GM20000 (cell line): ENCODE measurements at places on chromosomes 16 and 17.
A peak's percentile ranks its signal among the peaks of the same experiment; 100 is the strongest.

DNA sequence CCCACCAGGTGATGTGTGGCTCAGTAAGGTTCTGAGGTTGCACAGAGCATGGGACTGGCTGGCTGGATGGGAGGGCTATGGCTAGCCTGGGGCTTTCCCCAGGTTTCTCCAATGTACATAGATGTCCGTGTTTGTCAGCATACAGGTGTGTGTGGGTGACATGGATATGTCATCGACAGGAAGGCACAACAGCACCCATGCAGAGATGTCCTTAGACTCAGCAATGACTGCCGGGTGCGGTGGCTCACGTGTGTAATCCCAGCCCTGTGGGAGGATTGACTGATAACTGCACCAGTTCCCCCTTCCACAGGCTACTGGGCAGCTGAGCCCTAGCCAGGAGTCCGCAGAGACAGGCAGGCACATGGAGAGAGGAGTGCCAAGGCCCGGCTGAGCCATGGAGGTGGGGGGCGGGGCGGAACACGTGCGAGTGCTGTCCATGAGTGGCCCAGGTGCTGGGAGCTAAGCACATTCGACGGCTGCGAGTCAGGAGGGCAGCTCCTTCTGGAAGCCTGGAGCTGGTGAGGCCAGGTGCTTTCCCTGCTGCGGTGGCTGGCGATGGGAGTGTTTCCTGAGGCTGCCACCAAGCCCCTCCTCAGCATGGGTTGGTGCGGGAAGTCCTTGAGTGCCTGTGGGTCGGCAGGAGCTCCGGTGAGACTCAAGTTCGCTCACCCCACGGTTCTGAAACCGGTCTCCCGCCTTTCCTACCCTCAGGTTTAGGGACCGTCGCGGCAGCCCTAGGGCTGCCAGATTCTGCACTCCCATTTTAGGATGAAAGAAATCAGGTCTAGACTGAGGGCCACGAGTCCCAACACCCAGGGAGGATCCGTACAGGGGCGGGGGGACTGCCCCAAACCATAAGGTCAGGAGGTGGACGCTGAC is 858 bp upstream of the ASPSCR1 start:
- DNase-seq: no peak

GRCh38 chr16:17395849-17396480 is 74.8 kb downstream of the XYLT1 start:
- no peak for DNase-seq

DNA sequence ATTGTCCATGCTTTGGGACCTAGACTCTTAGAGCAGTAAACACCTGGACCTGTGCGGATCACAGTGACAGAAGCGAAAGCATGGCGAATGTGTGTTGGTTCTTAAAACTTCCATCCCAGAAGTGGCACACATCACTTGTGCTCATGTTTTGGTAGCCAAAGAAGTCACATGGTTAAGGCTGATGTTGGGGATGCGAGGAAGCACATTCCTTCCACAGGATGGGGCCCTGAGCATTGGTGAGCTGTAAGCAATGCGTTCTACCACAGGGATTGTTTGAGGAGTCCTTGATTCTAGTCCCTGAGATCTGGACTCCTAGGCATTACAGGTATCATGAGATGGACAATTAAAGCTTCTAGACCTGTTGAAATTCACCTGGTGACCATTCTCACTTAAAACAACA is 375.9 kb downstream of the UTP18 start:
- DNase-seq: no peak

GRCh38 chr17:16349431-16349830 is 3.8 kb downstream of the CENPV start:
- DNase-seq: no peak

- DNase-seq: no peak
Observed at GRCh38 chr17:48753794-48754499, 25.4 kb upstream of the HOXB13 start.

DNA sequence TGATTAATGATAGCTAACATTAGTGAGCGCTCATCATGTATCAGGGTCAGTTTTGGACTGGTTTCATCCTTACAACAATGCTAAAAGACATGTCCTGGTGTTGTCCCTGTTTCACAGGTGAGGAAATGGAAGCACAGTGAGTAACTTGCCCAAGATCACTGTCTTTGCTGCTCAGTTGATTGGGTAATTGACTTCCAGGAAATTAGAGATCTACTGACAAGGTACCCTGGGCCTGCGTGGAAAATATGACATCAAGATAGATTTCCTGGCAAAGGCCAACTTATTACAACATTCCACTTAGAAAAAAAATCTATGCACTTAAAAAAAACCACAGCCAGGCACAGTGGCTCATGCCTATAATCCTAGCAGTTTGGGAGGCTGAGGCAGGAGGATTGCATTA is 96.3 kb downstream of the CYLD start:
- no peak for DNase-seq

GRCh38 chr16:66844342-66845079 is at the start of gene CA7:
TSS of gene CA7 (plus strand) at chr16:66844414. CDS start at chr16:66844488, 74 bp downstream.
- DNase-seq: no peak

GRCh38 chr16:87202346-87202745 is 114.8 kb downstream of the C16orf95 start:
- DNase-seq: no peak

GRCh38 chr17:7241090-7241733 is 1.0 kb downstream of the GABARAP start:
- DNase-seq: no peak

DNA sequence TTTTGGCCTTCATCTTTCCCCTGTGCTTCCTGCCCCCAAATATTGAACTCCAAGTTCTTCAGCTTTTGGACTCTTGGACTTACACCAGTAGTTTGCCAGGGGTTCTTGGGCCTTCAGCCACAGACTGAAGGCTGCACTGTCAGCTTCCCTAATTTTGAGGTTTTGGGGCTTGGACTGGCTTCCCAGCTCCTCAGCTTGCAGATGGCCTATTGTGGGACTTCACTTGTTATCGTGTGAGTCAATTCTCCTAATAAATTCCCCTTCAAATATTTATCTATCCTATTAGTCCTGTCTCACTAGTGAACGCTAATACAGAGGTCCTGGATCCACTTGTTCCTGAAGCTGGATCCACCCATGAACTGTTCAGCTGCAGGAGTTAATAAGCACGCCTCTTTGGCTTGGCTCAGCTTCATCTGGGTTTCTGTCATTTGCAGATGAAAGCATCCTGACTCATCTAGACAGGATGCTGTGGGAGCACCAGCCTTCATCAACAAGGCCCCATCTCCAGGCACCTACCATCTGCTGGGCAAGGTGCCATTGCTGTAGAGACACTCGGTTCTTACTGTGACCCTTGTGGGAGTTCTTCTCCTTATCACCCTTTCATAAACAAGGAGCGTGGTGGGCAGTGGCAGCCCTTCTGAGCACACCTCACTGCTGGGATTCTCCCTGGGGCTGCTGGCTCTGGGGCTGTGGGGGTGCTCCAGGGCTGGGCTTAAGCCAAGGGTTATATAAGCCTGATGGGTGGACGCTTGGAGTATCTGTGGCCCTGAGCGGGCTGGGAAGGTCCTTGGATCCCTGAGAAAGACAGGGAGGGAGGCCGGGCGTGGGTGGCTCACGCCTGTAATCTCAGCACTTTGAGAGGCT is 23.1 kb downstream of the LAT start:
- no peak for DNase-seq

DNA sequence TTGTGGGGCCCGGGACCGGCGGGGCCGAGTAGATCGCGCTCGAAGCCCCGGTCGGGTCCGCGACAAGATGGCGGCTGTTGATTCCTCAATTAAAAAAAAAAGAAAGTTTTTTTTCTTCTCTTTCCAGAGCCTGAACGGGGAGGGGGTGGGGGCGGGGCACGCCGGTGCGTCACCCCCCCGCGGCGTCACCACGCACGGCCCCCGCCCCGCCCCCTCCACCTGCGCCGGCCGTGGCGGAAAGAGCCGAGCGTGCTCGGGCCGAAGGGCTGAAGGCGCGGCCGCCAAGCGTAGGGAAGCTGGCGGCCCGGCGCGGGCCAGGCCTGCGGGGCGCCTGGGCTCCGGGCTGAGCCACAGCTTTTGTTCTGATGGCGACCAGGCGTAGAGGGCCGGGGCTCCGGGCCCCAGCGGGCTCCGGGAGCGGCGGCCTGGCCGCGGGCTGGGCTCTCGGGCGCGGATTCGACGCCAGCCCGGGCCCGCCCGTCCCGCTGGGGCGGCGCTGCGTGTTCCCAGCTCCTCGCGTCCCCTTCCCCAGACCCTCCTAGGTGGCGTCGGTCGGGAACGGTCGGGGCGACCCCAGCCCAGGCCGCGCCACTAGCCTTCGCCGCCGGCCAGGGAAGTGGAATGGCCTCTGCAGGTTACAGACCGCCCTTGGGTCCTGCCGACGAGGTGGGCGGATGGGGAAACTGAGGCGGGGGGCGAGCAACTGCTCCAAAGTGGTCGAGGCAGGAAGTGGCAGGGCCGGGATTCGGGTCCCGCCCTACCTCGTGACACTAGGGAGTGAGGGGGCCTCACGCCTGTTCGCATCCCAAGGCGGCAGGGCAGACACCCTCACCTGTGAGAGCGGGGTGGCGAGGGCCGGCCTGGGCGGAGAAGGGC is at the start of gene CREBBP:
Gene CREBBP (minus strand): TSS at position 91 of the 876 bp plus-strand sequence. CDS start 797 bp downstream, outside the sequence.
- peak; percentile 98 for DNase-seq

- DNase-seq: peak; percentile 71
Observed at GRCh38 chr16:2963074-2963722, 877 bp upstream of the KREMEN2 start.

DNA sequence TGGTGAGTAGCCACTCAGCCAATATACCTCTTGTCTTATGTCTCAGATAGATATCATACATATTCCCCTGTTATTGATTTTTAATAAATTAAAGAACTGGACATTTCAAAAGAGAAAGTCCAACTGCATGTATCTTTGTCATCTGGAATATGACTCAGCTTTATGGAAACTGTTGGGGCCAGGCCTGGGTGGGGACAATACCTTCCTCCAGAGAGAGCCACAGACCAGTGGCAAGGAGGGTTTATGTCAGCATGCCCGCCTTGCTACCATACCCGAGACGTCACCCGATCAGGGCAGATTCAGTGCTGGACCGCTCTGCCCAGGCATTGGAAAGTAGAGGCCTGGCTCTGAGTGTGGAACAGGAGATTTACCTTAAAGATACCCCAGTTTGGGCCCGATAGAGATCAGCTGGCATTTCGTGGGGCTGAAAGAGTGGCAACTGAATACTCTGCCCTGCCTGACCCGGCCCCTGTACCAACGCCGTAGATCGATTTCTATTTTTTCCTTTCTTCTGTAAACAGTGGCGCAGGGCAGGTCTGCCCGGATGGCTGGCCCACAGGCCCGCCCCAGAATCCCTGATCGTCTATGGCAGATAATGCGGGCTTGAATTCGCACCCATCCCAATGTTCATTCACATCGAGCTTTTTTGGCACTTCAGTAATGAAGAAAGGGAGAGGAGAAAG is 158.6 kb downstream of the SALL1 start:
- DNase-seq: no peak

DNA sequence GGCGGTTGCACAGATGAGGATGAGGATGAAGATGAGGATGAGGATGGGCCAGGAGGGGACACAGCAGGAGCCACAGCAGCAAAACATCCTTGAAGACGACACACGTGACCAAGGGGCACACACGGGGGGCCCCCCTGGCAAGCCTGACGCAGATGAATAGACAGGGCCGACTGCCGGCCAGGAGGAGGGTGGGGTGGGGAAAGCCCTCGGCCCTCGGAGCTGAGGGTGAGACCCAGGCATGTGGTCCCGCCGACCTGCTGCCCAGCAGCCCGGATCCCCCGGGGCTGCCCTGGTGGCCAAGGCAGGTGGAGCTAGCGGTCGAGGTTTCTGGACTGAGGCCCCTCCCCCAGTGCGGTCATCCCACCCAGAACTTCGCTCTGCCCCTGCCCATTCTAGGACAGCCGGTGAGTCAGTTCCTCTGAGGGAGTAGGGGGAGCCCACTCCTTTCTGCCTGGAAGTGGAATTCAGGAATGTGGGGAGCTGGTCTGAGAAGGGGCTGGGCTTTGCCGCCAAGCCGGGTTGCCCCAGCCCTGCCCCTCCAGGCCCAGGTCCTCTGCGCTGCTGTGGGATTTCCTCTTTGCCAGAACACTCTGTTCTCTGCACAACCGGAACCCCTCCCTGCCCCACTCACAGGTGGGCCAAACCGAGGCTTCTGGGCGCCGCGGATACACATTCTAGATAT is 9.9 kb downstream of the CYGB start:
- DNase-seq: peak; percentile 67

GRCh38 chr17:2262135-2262587 is 41.4 kb downstream of the SMG6 start:
- no peak for DNase-seq

- DNase-seq: no peak
Observed at GRCh38 chr17:66897141-66897540, 62.2 kb downstream of the CACNG5 start.

- no peak for DNase-seq
Observed at GRCh38 chr17:65074778-65075250, 18.3 kb upstream of the GNA13 start.

GRCh38 chr17:68509141-68510057 is 2.8 kb upstream of the PRKAR1A start:
- peak; percentile 21 for DNase-seq

DNA sequence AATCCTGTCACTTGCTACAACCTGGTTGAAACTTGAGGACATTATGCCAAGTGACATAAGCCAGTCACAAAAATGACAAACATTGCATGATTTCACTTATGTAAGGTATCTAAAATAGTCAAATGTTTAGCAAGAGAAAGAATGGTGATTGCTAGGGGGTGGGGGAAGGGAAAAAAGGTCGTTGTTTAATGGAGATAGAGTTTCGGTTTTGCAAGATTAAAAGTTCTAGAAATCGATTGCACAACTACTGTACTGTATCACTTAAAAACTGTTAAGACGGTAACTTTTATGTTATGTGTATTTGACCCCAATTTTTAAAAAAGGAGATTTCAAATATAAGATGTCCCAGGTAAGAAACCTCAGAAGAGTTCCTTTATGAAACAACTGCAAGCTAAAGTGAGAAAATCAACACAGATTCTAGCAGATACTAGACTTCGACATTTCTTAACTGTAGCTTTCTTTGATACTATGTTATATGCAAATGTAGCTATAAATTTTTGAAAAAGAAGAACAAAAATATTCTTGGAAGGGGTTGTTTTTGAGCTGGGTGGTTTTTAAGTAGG is 5.9 kb downstream of the MEOX1 start:
- DNase-seq: no peak

- no peak for DNase-seq
Observed at GRCh38 chr17:76556765-76557367, 17.0 kb downstream of the PRCD start.

GRCh38 chr16:86821895-86822294 is 243.5 kb downstream of the FOXL1 start:
- DNase-seq: no peak

DNA sequence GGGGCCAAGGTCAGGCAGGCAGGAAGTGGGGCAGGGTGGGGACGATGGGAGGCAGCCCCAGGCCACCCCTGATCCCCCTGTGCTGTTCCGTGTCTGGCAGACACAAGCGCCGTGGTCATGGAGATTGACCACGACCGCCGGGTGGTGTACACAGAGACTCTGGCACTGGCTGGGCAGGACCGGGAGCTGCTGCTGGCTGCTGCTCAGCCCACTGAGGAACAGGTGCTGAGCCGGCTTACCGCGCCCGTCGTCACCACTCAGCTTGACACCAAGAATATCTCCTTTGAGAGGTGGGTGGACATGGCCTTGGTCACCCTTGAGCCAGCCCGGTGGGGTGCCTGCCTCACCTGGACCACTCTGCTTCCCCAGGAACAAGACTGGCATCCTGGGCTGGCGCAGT is 13.7 kb downstream of the CORO6 start:
- no peak for DNase-seq
